ENCODE measurements at places on chromosomes 16 and 17.

DNA sequence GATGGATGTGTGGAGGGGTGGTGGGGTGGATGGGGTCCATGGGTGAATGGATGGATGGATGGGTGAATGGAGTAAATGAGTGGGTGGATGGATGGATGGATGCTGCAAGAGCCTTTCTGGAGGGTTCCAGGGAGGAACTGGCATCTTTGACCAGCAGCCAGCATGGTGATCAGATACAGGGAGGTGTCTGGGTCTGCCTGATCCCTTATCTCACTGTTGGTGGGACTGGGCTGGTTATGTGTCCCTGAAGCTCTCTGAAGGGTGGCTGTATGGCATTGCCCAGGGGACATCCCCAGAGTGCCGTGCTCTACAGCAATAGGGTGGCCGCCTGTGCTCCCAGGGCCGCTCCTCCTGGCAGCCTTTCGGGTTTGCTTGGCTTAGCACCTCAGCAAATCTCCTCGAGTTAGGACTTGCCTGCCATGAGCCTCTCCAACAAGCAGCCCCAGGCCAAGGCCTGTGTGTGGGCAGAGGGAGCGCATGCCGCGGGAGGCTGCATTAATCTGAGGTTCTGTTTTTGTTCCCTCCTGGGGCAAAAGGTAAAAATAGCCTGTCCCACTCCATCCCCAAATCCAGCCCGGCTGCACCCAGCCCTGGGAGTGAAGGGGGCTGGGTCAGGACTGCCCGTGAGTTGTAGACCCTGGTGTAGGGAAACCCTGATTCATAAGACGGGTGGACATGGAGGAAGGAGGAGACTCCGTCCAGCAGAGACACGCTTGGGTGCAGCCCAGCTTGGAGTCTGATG lies 165.4 kb downstream of the SEC14L1 start:
- no peak for DNase-seq

GRCh38 chr16:5175266-5175665 lies 77.7 kb upstream of the EEF2KMT start:
- DNase-seq, result no peak

DNA sequence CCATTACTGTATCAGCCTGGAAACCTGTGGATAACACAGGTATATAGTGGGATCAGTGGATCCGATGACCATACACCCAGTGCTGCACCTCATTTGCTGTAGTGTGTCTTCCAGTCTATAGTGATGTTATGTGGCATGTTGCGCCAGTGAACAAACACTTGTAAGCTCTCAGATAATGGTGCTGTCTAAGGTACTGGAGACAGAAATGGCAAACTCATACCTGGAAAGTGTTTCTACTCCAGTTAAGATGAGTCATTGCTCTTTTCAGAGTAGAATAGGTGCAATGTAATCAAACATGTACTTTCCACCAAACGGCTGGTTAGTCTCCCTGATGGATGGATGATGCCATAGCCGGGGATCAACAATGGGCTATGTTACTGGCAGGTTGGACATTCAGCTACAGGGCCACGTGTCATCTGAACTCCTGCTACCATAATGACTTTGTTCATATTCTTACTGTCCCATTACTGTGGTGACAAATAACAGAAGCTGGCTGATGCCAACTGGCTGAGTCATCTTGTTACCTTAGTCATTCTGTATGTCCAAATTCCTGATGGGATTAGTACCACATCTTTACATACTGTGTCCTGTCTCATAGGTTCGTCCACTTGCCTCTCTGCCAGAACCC lies 6.3 kb downstream of the CCL11 start:
- DNase-seq, result no peak

- no peak for DNase-seq
Measured at GRCh38 chr17:73240561-73240960, 21.1 kb downstream of the CPSF4L start.

DNA sequence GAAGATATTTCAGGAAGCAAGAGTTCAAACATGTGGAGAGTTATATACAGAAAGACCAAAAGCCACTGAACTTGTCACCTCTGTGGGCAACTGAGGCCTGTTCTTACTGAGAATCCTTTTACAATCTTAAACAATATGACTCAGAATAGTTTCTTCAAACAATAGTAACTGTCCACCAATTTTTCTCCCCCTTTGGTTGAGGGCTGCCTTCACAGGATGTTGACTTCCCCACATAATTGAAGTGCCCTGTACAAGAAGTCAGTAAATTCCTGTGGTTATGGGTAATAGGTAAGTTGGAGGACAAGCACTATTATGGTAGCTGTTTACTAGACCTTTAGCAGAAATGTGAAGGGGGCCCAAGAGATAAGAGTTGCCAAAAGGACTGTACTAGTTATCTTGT lies 215.8 kb downstream of the CDH8 start:
- no peak for DNase-seq

GRCh38 chr16:48101069-48101674 lies 54.6 kb downstream of the ABCC12 start:
- no peak for DNase-seq

DNA sequence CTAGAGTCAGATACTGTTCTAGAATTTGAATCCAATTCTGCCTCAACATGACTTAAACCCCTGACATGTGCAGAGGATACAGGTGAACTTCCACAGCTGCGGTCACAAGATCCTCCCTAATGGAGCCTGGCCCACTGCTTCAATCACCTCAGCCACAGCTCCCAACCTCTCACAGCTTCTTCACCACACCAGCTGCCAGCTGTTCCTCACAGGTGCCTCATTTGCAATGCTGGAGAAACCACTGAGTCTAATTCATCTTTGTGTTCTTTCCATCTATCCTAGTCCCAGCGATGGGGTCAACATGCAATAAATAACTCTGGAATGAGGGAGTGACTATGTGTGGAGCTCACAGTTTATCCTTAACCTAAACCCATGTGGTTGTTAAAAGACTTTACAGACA lies 72.0 kb upstream of the MAF start:
- no peak for DNase-seq

GRCh38 chr16:86884390-86884650 lies 306.0 kb downstream of the FOXL1 start:
- no peak for DNase-seq

GRCh38 chr17:17535957-17536356 lies 39.8 kb upstream of the RASD1 start:
- DNase-seq, result no peak

Measured in erythroblast (primary cell).